ENCODE measurements at places on chromosomes 13 and 19. TPM values are rescaled to one million over a fixed set of nuclear protein-coding genes. Genes with fewer than 3 reads are reported as not detected.

The NANOS3 gene
- total RNA-seq, result not detected

DNA sequence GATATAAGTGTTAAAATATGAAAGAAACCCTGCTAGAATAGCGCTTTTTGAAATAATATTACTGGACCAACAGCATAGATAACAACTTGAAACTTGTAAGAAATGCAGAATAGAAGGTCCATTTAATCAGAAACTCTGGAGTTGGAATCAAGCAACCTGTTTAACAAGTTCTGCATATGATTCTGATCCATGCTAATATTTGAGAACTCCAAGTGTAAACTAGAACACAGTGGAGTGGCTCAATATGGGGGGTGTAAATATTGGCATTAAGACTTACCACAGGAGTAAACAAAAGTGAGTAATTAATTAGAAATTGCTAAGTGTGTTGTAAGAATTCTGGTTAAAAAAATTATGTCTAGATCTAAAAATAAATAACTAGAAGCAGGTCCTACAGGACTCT, 151.2 kb downstream of the SLITRK1 start:
- no peak for DNase-seq

GRCh38 chr13:73341748-73342147, 282.9 kb downstream of the KLF5 start:
- no peak for DNase-seq

DNA sequence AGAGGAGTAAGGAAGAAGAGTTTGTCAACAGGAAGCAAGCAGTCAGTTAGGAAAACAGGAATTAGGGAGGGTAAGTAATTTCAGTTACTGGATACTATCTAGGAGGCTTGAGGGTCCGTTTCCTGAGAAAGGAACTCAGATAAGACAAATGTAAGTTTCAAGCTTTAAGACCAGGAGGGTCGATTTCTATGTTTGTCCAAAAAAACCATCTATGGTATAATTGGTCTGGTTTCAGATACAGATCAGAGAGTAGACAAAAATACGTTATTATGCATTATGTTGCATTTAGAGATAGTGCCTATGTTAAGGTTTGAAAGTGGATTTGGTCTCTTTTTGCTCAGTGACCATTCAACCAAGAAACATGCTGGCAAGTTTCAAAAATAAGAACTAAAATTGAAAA, 789.6 kb upstream of the PCDH20 start:
- no peak for DNase-seq
